Activated CD4-positive, alpha-beta T cell treated with anti-CD3 and anti-CD28 coated beads, Interleukin-2, amount 50 U/mL, for 16 hours (primary cell): ENCODE measurements at places on chromosomes 12 and 14.

GRCh38 chr14:42173206-42173605, 566.5 kb downstream of the LRFN5 start:
- DNase-seq: no peak

DNA sequence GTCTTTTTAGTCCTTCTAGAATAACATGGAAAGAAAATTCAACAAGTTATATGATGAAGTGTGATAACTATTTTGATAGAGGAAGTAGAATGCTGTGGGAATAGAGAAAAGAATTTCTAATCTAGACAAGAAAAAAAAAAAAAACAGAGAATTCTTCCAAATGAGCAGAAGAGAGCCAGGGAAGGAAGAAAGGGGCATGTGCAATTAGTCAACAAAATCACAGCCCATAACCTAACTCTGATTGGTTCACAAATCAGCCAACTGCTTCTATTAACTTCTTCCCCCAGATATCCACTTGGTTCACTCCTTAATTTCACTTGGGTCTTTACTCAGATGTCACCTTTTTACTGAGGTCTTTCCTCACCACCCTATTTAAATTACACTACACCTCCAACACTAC, 69.5 kb downstream of the BTG1 start:
- DNase-seq: no peak

DNA sequence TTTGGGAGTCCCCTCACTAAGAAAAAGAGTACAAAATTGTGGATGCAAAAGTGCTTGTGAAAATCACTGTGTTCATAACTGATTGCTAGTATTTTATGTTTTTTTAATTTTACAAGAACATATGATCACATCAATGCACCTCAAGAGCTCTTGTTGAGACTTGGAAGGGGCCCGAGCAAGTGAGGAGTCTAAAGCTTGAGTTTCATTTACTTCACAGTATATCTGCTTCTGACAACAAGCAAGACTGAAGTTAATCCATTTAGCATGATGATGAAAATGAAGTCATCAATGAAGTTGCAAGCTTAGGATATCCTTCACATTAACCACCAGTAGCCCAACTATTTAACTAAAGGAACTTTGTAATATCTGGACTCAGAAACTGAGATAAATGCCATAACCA, 182.5 kb upstream of the DIO2 start:
- DNase-seq: no peak

DNA sequence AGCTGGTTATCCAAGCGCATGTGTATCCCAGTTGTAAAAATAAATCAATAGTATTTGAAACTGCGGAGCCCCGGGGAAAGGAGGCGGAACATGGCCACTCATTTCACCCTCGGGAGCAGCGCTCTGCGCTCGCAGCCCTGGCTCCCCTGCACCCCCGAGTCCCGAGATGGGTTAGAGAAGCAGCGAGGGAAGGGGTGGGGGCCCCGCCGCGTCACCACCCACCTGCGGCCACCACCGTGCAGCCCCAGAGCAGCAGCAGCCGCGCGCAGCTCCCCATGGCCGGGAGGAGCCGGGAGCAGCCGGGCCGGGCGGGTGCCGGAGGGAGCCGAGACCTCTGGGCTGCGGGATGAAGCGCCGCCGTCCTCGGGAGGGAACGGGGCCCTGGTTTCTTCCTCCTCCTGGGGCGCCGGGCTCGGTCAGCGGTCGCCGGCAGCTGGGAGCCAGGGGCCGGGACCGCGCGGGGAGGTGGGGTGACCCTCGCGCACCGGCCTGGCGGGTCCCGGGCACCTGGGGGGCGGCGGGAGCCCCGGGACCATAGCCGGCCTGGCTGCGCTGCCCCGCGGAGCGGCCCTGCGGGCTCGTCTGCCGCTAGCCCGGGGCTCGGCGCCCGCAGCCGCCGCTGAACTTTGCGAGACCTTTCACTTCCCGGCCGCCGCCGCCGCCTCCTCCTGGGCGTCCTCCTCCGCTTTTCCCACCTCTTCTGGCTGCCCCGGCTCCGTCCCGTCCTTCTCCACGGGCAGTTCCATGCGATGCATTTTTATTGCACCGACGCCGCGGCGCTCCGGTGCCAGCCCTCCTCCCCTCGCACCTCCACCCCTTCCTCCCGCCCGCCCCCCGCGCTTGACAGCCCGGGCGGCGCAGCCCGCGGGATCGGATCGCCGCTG, at the start of gene NTN4:
Gene NTN4, minus strand, starts transcription at position 732 of the 884 bp plus-strand sequence. Its CDS starts 455 bp downstream, at position 277.
- peak; percentile 10 for DNase-seq

DNA sequence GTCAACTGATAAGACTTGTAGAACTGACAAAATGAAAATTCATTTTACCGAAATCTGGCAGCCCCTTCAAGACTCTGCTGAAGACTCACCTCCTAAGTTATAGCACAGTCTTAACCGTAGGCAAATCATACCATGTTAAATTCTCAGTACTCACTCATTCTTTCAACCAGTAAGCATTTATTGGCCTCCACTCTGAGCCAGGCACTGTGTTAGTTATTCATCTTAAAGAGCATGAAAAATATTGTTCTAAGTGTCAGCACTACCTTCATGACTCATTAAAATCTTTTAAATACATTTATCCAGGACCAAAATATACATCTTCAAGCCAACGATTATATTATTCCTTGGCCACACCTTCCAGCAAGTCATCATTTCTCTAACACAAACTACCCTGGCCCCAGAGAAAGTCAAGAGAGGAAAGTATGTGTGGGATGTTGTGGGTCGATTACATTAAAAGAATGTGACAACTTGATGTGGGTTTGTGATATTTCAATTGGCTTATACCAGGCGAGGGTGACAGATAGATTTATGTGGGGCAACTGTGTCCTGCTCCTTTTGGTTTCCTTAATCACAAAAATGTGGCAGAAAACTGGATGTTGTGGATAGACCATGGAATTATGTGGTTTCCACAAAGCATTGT, 55.0 kb downstream of the TMEM30B start:
- DNase-seq: no peak

- no peak for DNase-seq
Observed at GRCh38 chr14:75784314-75784686, 123.3 kb downstream of the TTLL5 start.

DNA sequence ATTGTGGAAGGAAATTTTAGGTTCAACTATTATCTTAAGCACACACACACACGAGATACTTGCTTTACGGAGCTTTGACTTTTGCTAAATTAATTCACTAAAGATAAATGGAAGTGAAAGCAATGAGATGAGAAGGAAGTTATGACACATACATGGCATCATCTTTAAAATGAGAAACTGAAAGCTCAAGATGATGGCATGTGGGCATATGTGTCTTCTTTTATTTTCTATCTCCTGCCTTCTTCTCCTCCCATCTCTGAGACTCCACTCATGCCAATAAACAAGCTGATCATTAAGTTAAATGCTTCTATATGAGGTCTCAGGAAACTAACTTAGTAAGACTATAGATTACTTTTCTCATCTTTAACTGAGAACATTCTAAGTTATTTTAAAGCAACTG, 216.7 kb downstream of the MED13L start:
- DNase-seq: peak; percentile 66

DNA sequence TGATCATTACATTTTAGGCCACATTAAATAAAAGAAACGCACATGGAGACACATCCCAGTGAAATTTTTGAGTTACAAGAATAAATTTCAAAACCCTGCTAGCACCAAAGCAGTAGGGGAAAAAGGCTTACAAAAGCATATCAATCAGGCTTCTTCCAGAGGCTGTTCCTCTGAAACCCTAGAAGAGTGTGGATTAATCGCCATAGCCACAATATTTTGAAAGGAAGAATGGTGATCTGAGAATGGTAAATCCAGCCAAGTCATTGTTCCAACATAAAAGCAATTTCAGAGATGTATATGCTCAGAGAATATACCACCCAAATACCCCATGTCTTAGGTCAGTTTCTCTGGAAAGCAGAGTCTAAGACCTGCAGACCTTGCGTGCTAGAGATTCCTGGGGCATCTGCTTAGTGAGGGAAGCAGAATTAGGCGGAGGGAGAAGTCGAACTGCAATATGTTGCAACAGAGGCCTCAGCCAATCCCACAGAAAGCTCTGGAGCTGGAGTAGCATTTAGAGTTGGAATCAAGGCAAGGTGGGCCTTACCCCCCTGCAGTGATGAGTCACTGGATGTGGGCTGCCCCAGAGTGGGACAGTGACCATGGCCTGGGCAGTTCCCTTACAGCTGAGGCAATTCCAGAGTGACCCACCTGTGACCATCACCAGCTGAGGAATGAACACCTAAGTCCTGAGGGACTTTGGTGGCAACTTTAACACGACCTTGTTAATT, 125.2 kb downstream of the NTF3 start:
- DNase-seq: no peak

DNA sequence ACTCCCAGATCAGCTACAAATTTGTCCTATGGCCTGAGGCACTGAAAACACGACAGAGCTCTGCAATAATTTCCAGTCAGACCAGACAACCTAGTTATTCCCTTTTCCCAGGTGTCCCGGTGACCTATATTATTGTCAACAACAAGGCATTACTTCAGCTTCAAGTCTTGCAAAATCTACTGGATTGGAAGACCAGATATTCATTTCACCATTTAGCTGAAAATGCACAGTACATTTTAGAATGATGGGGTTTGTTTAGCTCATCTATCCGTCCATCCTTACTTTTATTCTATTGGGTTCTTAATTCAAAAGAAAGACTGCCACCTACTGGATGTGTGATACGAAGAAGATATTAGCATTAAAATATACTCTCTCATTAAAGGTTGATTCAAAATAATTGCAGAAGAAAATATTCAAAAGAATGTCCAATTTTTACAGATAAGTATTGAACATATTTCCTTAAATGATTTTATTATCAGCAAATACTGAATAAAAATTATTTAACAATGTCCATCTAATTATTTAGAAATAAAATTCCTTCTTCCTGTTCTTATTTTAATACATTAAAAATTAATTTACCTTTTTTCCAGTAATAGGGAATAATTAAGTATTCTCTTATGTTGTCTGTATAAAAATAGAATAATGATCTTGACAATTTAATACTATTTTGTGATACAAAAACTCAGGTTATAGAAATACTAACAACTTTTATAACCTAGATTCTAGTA, 244.9 kb upstream of the LRIG3 start:
- peak; percentile 2 for DNase-seq

DNA sequence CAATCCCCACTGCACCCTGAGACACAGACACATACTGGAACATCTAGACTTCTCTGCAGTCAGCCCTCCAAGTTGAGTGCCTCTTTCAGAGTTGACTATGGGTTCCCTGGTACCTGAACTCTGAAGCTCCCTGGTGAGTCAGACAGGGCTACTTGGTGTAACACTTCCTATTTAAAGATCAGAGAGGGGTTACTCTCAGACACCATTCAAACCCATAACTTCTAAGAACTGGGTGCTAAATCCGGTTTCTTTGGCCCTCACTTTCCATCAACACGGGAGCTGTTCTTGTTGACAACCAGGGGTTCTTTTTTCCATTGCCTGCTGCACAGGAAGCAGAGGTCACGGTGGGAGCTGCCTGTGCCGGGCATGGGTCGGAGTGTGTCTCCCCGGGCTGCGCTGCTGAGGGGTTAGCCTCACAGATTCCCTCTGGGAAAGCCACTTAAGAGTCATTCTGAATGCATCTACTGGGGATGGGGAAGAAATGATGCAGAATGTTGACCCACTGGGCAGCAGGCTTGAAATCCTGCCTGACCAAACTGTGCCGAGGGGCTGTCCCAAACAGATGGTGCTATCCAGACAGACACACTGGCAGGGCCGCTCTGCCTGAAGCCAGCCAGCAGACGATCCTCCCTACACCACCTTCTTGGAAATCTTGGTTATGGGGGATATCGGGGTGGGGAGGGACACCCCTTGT, 74.1 kb downstream of the PITPNM2 start:
- peak; percentile 84 for DNase-seq

- DNase-seq: no peak
Observed at GRCh38 chr14:88533064-88533602, 21.7 kb downstream of the PTPN21 start.

DNA sequence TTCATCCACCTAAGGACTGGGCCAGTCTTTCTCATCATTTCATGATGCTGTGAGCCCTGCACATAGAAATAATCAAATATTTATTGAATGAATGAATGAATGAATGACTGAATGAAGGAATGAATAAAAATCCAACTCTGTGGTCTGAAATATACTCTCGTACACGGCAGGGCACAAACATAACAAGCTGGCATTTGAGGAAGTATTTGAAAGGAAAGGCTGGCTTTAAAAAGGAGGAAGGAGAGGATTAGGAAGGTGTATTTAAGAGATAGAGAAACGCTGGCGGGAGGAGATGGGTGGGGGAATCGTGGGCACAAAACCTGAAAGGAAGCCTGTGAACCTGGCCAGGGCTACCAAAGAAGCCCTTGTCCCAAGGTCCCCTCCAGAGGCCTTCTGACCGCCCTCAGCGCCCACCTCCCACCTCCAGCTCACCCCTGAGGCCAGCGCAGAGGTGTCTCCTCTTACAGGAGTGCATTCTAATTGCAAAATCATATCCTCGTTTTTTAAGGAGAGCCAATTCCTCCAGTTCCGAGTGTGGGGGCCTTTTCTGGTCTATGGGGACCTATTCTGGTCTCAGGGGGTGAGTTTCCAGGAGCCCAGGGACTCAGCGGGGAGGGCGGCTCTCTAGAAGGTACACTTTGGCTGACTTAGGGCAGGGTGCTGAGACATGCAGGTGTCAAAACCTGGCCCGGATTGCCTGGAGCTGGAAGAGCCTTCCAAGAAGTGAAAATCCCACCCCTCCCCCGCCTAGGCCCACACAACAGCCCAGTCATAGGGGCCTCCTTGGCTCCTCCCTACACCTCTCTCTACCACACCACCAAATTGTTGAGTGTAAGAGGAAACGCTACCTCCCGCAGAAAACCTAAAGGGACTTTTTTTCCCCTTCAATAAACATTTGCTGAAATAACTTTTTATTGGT, 8.7 kb upstream of the JDP2 start:
- peak; percentile 43 for DNase-seq

DNA sequence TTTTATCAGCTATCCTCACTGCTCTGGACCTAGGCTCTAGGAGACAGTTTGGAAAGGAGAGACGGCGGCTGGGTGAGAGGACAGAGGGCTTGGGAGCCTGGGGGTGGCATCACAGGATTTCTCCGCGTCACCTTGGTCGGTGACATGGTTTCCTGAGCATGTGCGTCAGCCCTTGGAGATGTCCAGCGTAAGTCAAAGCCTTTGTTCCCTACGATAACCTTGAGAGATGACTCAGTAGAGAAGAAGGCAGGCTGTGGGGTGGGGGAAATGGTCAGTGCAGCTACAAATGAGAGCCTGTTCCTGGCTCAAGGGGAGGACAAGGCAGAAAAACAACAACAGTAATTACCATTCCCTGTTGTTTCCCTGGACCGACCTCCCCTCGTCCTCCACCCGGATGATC, 90.2 kb upstream of the TBX3 start:
- DNase-seq: no peak

DNA sequence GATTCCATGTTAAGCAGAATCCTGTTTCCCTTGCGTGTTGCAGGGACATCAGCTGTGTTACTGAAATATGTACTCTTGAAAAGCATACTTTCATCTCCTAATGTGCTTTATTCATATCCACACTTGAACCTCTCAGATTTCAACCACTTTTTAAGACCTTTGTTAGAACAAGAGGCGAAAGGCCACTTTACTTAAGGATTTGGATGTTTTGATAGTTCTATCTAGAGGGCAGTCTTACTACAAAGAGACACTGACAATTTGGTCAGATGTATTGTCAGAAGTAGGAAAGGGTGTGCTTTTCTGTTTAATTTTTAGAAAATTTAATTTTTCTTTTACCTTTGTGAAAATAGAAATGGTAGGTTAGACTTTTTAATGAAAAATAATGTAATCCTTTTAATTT, 267.9 kb downstream of the TMTC2 start:
- no peak for DNase-seq

- DNase-seq: peak; percentile 53
Observed at GRCh38 chr14:59028476-59029202, 159.8 kb upstream of the DAAM1 start.

GRCh38 chr12:70962226-70962794, 41.8 kb upstream of the PTPRR start:
- DNase-seq: no peak

- DNase-seq: no peak
Observed at GRCh38 chr14:54489318-54489683, 521 bp upstream of the GMFB start.
